ENCODE measurements at places on chromosomes 7 and 10. TPM values are rescaled to one million over a fixed set of nuclear protein-coding genes. Genes with fewer than 3 reads are reported as not detected.

DNA sequence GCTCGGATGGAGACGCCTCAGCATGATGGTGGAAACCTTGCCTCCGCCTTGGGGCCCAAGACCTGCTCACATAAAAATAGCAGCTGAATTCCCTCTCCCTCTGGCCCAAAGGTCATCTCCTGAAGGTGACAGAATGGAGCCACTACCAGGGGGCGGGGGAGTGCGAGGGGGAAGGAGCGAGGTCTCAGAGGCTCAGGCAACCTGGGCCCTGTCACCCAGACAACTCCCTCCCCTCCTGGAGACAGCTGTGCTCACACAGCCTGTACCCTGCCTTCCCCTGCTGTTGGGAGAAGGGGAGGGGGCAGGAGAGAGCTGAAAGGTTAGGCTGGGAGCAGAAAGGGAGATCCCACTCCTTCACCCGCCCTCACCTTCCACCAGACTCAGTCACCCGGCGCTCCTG lies 173.0 kb upstream of the RHEB start:
- no peaks in the 10 kb centered on the region for H3K36me3 ChIP-seq
- H3K27me3 ChIP-seq, result no peaks in the 10 kb centered on the region
- no peak overlapping the region for H3K4me3 ChIP-seq
- H3K27ac ChIP-seq, result peak overlapping the region; percentile 24

GRCh38 chr10:17144757-17145156 lies 15.1 kb upstream of the CUBN start:
- H3K4me1 ChIP-seq, result peaks cover 22% of the 10 kb centered on the region
- H3K27me3 ChIP-seq, result no peaks in the 10 kb centered on the region
- H3K4me3 ChIP-seq, result no peak overlapping the region

DNA sequence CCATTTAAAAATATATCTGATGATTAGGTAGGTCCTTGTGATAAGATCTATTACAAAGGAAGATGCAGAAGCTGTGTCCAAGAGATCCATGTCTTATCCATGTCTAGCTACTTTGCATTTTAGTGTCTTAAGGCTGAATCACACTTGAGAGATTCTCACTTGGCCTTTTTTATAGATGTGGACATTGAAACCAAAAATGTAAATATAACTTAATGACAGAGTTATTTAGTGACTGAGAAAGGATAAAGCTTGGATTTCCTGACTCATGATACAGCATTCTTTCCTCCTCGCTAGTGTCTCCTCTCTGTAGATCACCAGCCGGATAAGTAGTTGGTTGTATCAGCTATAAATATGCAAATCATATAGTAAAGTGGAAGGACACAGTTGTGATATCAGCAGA lies 23.3 kb downstream of the INHBA start:
- no peaks in the 10 kb centered on the region for H3K4me1 ChIP-seq
- H3K4me3 ChIP-seq, result no peak overlapping the region

GRCh38 chr7:148290538-148290937 lies 300.0 kb upstream of the C7orf33 start:
- no peaks in the 10 kb centered on the region for H3K4me1 ChIP-seq
- H3K36me3 ChIP-seq, result no peaks in the 10 kb centered on the region
- no peaks in the 10 kb centered on the region for H3K27me3 ChIP-seq
- no peak overlapping the region for H3K27ac ChIP-seq

- no peak overlapping the region for H3K4me3 ChIP-seq
- no peak for DNase-seq
- no peaks in the 10 kb centered on the region for H3K36me3 ChIP-seq
- H3K27me3 ChIP-seq, result no peaks in the 10 kb centered on the region
- H3K4me1 ChIP-seq, result no peaks in the 10 kb centered on the region
- no peak overlapping the region for H3K27ac ChIP-seq
These were observed 52.7 kb downstream of the DENND11 start for GRCh38 chr7:141649137-141649864.

DNA sequence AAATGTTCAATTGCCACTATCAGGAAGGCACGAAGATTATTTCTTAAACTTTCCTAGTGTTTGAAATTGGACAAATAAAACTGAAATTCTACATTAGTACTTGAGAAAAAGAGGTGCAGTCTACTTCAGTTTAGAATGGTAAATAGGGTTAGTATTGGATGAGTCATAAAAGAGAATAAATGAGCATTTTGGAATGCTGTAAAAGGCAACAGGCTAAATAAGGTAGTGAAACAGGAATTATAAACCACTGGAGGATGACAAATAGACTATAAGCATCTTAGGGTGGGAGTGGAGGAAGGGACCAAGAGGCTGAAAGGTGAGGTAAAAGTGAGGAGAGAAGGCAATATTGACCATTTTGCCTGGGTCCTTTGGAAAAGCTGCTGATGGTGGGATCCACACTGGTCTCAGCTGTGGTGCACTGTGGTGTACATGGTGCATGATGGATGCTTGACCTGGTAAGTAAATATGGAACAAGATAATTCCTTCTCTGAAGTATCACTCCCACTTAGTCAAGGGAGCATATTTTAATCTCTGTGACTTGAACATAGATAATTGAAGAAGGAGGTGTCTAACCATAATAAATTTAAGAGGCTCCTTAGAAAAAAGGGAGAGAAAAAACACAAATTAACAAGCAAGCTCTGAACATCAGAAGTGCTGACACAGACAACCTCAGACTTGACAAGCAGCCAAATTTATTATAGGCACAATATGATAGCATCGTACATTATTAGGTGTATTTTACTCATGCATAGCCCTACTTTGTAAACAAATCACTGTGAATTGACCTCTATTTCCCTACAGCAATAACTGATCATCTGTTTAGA lies 76.4 kb upstream of the SCIN start:
- no peak overlapping the region for H3K4me3 ChIP-seq
- no peaks in the 10 kb centered on the region for H3K36me3 ChIP-seq
- H3K4me1 ChIP-seq, result no peaks in the 10 kb centered on the region

GRCh38 chr10:68957654-68958053 lies 1.7 kb downstream of the DDX21 start:
- H3K4me1 ChIP-seq, result peaks cover 1% of the 10 kb centered on the region
- peak overlapping the region; percentile 92 for H3K27ac ChIP-seq
- H3K27me3 ChIP-seq, result no peaks in the 10 kb centered on the region
- DNase-seq, result no peak

DNA sequence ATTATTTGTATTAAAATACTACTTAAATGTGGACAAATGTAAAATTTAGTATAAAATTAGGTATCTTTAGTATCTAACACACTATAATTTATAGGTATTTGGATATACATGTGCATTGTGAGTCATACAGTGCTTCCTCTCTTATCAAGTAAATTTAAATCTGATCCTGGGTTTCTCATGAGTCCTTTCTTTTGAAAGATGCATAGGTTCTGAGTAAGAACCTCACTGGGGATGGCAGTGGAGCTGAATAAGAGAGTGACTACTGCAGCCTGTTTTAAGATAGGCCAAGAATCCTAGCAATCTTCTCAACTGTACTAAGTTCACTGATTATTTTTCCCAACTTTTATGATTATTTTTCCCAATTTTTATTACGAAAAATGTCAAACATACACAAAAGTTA lies 16.2 kb downstream of the CEP55 start:
- no peak overlapping the region for H3K4me3 ChIP-seq
- H3K27ac ChIP-seq, result no peak overlapping the region
- H3K27me3 ChIP-seq, result no peaks in the 10 kb centered on the region
- no peaks in the 10 kb centered on the region for H3K4me1 ChIP-seq

DNA sequence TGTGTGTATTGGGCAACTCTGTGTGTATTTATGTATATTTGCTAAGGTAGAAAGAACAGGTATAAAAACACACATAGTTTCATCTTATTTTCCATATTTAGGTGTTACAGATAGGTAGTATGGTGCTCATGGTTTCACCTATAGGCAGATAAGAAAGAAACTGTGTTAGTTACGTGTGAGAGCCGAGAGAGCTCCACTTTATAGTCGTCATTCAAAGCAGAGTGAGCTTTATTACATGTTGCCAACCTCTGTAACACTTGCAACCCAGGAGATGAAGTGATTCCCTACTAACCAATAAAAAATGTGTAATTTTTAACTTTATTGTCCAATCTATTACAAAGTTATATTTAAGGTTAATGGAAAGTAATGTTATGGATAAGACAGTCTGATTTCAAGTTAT lies 121.3 kb downstream of the AGMO start:
- no peak overlapping the region for H3K4me3 ChIP-seq
- no peaks in the 10 kb centered on the region for H3K4me1 ChIP-seq
- H3K36me3 ChIP-seq, result no peaks in the 10 kb centered on the region

GRCh38 chr7:116802746-116803152 lies 59.6 kb upstream of the CAPZA2 start:
- no peaks in the 10 kb centered on the region for H3K27me3 ChIP-seq
- peak; percentile 65 for DNase-seq
- H3K27ac ChIP-seq, result no peak overlapping the region
- H3K36me3 ChIP-seq, result no peaks in the 10 kb centered on the region

DNA sequence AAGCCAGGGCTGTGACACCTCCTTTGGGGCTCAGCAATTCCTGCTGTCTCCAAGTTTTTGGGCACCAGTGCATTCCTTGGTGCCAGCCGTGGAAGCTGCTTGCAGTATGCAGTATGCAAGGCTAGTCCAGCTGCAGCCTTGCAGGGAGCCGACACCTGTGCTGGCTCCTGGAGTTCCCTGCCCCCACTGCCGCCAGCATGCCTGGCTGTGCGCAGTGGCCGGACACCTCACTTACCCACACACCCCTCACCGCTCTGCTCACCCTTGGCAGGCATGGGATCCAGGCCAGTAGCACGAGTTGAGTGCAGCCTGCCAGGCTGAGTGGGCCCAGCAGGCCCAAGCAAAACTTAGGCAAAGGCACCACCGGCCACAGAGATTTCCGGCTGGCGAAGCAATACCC lies 77.4 kb downstream of the SAMD9 start:
- DNase-seq, result no peak
- no peak overlapping the region for H3K4me3 ChIP-seq
- peaks cover 3% of the 10 kb centered on the region for H3K27me3 ChIP-seq
- H3K27ac ChIP-seq, result no peak overlapping the region
- H3K4me1 ChIP-seq, result no peaks in the 10 kb centered on the region

- H3K4me3 ChIP-seq, result no peak overlapping the region
- peaks cover 5% of the 10 kb centered on the region for H3K4me1 ChIP-seq
- no peak overlapping the region for H3K27ac ChIP-seq
- H3K27me3 ChIP-seq, result peaks cover 2% of the 10 kb centered on the region
- DNase-seq, result no peak
These were observed 11.1 kb upstream of the PPP2R2D start for GRCh38 chr10:131889755-131890154.

DNA sequence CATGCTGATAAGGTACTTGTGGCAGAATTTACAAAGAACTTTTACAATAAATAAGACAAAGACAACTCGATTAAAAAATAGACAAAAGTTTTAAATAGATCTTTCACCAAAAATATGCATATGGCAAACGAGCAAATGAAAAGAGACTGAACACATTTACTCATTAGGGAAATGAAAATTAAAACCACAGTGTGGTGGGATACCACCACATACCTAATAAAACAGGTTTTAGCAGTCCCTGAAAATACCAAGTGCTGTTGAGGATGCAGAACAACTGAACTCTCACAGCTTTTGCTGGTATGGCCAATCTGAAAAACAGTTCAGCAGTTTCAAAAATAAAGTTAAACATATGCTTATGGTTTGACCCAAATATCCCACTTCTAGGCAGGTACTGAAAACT lies 205.4 kb upstream of the ADO start:
- H3K4me1 ChIP-seq, result no peaks in the 10 kb centered on the region
- no peaks in the 10 kb centered on the region for H3K27me3 ChIP-seq
- no peak overlapping the region for H3K27ac ChIP-seq

- no peaks in the 10 kb centered on the region for H3K27me3 ChIP-seq
- DNase-seq, result no peak
- H3K36me3 ChIP-seq, result no peaks in the 10 kb centered on the region
- no peaks in the 10 kb centered on the region for H3K4me1 ChIP-seq
- H3K4me3 ChIP-seq, result no peak overlapping the region
- H3K27ac ChIP-seq, result no peak overlapping the region
These were observed 369.8 kb downstream of the GFRA1 start for GRCh38 chr10:115903207-115903606.

- no peak overlapping the region for H3K27ac ChIP-seq
- no peaks in the 10 kb centered on the region for H3K4me1 ChIP-seq
- DNase-seq, result no peak
- H3K36me3 ChIP-seq, result no peaks in the 10 kb centered on the region
These were observed 1021.3 kb upstream of the C7orf33 start for GRCh38 chr7:147569116-147569913.

DNA sequence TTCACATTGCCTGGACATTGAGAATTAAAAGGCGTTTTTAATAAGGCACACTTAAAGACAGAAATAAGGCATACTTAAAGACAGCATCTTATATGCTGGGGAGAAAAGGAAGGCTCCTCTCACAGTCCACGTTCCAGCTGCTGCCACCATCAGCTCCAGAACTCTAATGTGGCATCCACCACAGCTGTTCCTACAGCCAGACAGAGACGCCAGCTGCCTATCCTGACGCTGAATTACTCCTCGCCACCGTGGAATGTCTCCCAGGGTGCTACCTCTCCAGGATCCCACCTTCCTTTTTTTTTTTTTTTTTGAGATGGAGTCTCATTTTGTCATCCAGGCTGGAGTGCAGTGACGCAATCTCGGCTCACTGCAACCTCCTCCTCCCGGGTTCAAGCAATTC lies 30.8 kb downstream of the SLC37A3 start:
- H3K4me1 ChIP-seq, result no peaks in the 10 kb centered on the region
- H3K27ac ChIP-seq, result no peak overlapping the region
- no peak overlapping the region for H3K4me3 ChIP-seq
- peaks cover 29% of the 10 kb centered on the region for H3K36me3 ChIP-seq

DNA sequence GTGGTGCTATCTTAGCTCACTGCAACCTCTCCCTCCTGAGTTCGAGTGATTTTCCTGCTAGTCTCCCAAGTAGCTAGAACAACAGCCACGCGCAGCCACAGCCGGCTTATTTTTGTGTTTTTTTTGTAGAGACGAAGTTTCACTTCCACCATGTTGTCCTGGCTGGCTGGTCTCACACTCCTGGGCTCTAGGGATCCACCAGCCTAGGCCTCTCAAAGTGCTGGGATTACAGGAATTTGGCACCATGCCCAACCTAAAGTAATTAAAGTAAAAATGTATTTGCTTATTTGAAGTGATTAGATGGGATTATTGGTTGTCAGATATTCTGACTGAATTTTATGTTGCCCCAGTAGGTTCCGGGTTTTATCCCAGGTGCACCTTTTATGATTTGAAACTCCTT lies 22.7 kb downstream of the LUC7L2 start:
- H3K4me1 ChIP-seq, result no peaks in the 10 kb centered on the region
- peaks cover 61% of the 10 kb centered on the region for H3K36me3 ChIP-seq
- no peak overlapping the region for H3K27ac ChIP-seq
- no peak overlapping the region for H3K4me3 ChIP-seq

DNA sequence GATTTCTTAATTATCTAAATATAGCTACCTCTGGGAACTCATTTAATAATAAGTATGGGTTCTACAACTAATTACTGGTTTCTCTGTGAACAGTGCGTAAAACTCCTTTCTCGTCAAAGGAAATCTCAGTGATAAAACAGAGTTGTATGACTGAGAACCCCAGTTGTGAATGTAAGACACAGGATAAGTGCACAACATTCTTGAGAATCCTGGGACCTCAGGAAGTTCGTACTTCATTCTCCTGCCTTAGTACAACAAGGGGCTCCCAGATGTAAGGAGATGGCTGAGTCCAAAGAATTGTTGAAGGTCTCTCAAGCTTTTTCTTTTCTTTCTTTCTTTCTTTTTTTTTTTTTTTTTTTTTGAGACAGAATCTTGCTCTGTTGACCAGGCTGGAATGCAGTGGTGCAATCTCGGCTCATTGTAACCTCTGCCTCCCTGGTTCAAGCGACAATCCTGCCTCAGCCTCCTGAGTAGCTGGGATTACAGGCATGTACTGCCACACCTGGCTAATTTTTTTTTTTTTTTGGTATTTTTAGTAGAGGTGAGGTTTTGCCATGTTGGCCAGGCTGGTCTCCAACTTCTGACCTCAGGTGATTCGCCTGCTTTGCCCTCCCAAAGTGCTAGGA lies 12.5 kb downstream of the DENND10 start:
- peaks cover 57% of the 10 kb centered on the region for H3K36me3 ChIP-seq
- H3K4me3 ChIP-seq, result no peak overlapping the region
- no peaks in the 10 kb centered on the region for H3K27me3 ChIP-seq
- H3K4me1 ChIP-seq, result peaks cover 27% of the 10 kb centered on the region
- no peak overlapping the region for H3K27ac ChIP-seq

PDCD4 gene
- polyA plus RNA-seq, result 111 TPM

PDZD7 gene
- polyA plus RNA-seq, result 3.1 TPM

Measured in small intestine (tissue), 16 donors.